GM04503 (cell line): ENCODE measurements at places on chromosomes 6 and 20.

GRCh38 chr6:21406316-21406715 lies 187.2 kb upstream of the SOX4 start:
- DNase-seq, result no peak

DNA sequence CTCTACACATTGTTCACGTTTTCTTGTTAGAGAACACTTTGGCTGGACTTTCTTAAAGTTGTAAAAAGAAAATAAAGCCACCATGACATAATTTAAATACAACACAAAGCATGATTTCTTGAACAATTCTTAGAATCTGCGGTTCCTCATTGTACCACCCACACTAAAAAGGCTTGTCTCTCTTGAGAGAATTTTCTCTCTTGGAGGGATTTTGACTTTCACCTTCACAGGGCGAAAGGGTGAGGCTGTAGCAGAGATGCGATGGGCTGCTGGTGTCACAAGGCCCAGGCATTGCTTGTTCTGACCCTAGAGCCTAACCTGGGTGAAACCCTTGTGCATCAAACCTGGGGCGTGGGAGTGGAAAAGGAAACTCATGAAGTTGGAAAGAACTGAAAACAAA lies 122.7 kb upstream of the RIPOR2 start:
- no peak for DNase-seq

GRCh38 chr20:62349556-62350097 lies 17.5 kb downstream of the LAMA5 start:
- DNase-seq, result no peak

- DNase-seq, result peak; percentile 55
Observed at GRCh38 chr6:13413466-13413862, 73.9 kb downstream of the GFOD1 start.

- no peak for DNase-seq
Observed at GRCh38 chr6:136137008-136137692, 113.0 kb downstream of the MTFR2 start.

DNA sequence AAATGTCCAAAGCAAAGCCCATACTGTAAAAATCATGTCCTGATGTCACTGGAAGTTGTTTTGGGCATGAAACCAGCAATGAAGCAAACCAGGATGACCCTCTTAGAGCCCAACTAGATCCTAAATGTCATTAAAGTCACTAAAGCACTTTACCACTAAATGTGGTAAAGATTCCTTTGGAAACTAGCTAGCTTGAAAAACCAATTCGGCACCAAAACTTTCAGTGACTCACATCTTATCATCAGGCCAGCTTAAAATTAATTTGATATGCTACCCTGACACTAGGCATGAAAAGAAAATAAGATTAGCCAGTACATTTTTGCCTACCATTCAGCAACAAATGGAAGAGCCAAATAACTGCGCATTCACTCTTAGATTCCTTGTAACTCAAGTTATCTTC lies 145.8 kb downstream of the PACRG start:
- no peak for DNase-seq

DNA sequence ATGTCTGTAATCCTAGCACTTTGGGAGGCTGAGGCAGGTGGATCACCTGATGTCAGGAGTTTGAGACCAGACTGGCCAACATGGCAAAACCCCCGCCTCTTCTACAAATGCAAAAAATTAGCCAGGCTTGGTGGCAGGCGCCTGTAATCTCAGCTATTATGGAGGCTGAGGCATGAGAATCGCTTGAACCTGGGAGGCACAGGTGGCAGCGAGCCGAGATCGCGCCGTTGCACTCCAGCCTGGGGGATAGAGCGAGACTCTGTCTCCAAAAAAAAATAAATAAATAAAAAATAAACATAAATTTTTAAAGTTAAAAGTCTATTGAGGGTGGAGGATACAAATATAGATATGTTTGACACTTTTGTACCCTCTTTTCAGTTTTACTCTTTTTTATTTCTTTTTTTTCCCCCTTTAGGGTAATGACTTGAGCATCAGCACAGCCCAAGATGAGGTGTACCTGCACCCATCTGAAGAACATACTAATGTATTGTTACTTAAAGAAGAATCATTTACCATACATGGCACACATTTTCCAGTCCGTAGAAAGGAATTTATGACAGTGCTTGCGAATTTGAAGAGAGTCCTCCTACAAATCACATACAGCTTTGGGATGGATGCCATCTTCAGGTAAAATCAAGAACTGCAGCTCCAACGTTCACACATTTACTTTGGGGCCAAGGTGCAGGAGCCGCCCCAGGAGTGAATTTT lies 368.9 kb downstream of the LAMA2 start:
- no peak for DNase-seq

DNA sequence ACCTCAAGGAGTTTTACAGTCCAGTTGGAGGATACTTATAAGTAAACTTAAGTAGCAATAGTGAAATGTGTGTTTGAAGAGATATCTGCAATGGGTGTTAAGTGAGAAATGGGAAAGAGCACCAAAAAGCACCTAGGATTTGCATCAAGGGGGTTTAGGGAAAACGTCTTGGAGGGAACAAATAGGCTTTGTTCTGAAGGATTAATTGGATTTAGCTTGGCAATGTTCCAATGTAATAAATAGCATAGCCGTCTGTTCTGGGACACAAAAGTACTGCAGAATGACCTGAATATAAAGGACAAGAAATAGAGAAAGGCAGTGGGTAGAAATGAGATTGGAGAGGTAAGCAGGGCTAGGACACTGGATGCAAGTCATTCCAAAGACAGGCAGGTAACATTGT lies 2.8 kb upstream of the MYO6 start:
- no peak for DNase-seq

- no peak for DNase-seq
Observed at GRCh38 chr6:118469468-118469867, 78.6 kb upstream of the PLN start.

GRCh38 chr20:47156301-47157137 lies 200.0 kb downstream of the ZMYND8 start:
- DNase-seq, result no peak
